ENCODE measurements at places on chromosomes 3 and 15. TPM values are rescaled to one million over a fixed set of nuclear protein-coding genes. Genes with fewer than 3 reads are reported as not detected.

DNA sequence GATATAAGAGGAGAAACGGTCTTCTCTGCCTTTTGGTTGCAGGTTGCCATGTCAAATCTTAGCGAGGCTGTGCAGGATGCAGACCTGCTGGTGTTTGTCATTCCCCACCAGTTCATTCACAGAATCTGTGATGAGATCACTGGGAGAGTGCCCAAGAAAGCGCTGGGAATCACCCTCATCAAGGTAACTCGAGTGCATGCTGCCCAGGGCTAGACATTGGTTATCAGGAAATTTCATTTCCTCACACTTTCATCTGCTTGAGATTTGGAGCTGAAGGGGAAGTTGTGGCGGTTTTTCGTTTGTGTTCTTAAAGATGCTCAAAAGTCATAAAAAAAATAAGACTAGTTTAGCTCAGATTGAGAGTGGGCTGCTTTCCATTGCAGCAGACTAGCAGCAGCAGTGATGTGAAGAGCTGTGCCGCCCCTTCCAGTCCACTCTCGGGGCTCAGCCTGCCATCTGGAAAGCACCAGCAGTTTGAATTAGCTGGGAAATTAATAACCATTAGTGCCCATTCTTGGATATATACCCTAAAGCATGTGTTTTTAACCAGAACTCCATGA lies 32.2 kb downstream of the GPD1L start:
- no peak for DNase-seq

- DNase-seq, result no peak
Observed at GRCh38 chr3:123353850-123354233, 95.0 kb downstream of the ADCY5 start.

GRCh38 chr15:100928632-100929280 lies 9.6 kb downstream of the LRRK1 start:
- no peak for DNase-seq

ADAMTS9 gene
- 261 TPM for total RNA-seq

- no peak for DNase-seq
Observed at GRCh38 chr3:37859354-37859753, 2.3 kb upstream of the CTDSPL start.

DNA sequence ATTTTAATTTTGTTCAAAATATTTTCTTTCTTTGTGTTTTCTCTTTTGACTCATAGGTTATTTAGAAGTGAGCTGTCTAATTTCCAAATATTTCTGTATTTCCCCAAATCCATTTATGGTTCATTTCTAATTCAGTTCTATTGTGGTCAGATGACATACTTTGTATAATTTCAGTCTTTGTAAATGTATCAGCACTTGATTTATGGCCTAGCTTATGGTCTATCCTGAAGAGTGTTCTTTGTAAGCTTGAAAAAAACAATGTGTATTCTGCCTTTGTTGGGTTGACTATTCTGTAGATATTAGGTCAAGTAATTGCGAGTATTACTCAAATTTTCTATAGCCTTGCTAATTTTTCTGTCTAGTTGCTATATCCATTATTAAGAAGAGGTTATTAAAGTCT lies 311.2 kb downstream of the OCA2 start:
- DNase-seq, result no peak

GRCh38 chr15:37019479-37020433 lies 80.6 kb downstream of the MEIS2 start:
- DNase-seq, result no peak

DNA sequence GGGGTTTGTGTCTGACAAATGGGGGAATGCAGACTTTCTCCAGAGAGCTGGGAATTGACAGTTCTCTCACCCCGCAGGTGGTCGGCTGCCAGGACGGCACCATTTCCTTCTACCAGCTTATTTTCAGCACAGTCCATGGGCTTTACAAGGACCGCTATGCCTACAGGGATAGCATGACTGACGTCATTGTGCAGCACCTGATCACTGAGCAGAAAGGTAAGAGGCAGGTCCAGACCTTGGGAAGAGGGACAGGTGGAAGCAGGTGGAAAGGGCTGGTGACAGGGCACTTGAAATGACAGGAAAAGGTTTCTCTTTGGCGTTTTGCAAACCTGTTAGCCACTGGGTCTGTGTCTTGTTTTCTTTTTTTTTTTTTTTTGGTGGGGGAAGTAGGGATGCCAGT lies 36.6 kb downstream of the IFT122 start:
- DNase-seq, result no peak

GRCh38 chr3:10927551-10927950 lies 65.0 kb upstream of the SLC6A1 start:
- DNase-seq, result no peak

DNA sequence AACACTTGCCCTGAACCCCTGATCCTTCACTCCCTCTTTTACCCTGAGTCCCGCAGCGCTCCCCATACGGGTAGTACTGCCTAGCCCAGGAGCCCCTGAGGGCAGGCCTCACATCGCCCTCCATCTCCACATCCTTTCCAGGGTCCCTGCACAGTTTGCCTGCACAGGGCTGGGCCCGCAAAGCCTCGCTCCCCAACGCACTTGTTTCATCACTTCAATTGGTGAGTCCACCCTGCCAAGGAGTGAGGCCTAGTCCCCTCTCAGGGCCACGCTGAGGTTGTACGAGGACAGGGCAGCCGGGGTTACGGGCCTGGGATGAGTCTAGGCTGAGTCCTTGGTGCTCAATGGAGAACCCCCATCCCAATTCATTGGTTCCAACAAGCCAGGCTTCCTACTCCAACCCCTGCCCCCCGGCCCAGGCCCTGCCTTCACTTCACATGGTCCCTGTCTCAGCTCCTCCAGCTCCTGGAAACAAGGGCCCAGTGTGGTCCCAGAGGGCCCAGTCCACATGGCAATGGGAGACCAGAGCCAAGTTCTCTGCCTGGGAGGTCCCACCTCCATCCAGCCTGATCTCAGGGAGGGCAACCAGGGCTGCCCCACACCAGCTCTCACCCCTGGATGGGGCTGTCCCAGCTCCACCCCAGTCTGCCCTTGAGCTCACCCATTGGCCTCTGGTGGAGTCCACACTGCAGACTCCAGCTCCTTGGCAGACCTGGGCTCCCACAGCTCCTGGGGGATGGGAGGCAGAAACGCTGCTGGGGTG lies 12.4 kb upstream of the CLK3 start:
- DNase-seq, result no peak

ABHD10 gene
- 18.7 TPM for total RNA-seq

SOX2 gene
- total RNA-seq, result 1.4 TPM

Data from endothelial cell (in vitro differentiated cells).